Inflammatory macrophage treated with lipopolysaccharide for 1 hour (primary cell): ENCODE measurements at places on chromosomes 1 and 21.
A peak's percentile ranks its signal among the peaks of the same experiment; 100 is the strongest.

- DNase-seq = peak; percentile 69
These were observed 1.6 kb downstream of the KCNE1 start for GRCh38 chr21:34510148-34511142.

GRCh38 chr1:235342039-235342438 is 13.7 kb downstream of the GGPS1 start:
- DNase-seq = no peak

DNA sequence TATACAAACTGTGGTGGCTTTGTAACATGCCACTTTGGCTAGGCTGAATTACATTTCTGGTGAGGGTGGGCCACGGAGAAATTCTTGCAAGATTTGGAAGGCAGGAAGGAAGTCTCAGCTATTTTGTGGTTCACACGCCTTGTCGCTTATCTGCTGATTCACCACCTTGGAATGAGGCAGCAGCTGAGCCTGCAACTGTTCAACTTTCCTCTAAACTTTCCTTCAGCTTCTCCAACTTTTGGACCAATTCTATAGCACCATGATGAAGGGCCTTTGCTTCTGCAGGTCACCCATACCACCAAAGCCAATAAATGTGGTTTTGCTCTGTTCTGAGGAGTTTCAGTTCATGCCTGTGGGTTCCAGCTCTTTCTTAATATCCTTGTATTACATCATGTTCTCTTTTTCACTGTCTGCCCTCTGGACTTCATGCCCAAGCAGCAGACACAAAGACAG is 337.6 kb upstream of the SNX7 start:
- peak; percentile 74 for DNase-seq

GRCh38 chr1:65470766-65471165 is 50.3 kb downstream of the LEPR start:
- no peak for DNase-seq

GRCh38 chr1:168979276-168979675 is 127.2 kb upstream of the ATP1B1 start:
- DNase-seq = peak; percentile 21

GRCh38 chr1:68363339-68363738 is 86.4 kb downstream of the RPE65 start:
- DNase-seq = no peak

GRCh38 chr1:222543817-222544216 is 4.1 kb downstream of the HHIPL2 start:
- no peak for DNase-seq

DNA sequence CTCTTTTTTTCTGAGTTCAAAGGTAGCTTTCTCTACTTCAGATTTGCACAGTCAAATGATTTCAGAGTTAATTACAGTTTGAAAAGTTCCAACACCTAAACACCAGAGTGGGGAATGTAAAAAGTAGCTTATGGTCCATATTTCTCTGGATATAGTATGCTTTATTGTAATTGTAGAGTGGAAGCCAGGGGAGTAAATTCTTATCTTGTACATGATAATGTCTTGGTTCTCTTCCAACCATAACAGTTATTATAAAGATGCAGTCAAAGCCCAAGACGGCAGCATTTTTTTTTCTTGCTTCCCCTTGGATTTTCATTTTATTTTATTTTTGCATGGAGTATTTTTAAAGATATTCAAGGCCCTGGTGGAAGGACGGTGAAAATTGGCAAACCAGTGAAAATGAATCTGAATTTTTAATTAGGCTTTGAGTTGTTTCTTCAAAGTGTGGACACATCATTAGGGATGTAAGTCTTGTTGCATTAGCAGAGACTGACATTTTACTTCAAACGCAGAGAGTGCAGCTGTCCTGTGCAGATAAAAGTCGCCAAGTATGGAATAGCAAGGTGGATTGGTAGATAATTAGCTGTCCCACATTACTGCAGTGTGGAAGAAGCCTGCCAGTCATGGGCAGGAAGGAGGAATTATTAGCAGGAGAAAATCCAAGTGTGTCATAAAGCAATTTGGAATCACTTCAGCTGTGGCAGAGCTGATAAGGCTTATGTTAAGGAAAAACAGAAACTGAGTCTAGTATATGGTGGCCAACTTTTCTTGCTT is 11.3 kb downstream of the CACHD1 start:
- DNase-seq = no peak

GRCh38 chr1:30522031-30523004 is 201.1 kb downstream of the MATN1 start:
- DNase-seq = no peak

- DNase-seq = no peak
These were observed 381.0 kb upstream of the VAMP3 start for GRCh38 chr1:7389906-7390603.

DNA sequence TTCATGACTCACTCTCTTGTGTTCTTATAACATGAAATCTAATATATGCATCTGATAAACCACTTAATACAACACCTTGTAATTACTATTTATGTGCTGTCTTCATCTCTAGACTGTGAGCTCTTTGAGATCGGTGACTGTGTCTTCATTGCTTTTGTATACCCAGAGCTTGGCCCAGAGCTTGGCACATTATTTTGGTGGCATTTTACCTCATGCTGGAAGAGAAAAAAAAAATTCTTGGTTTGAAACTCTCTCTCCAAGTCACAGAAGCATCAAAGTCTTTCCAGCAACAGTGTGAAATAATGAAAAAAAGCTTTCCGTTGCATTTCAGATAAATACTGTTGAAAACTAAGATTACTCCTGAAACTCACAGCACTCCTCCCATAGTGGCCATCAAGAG is 451.6 kb downstream of the NUF2 start:
- DNase-seq = no peak

GRCh38 chr21:16533692-16534407 is 804.1 kb downstream of the USP25 start:
- no peak for DNase-seq

DNA sequence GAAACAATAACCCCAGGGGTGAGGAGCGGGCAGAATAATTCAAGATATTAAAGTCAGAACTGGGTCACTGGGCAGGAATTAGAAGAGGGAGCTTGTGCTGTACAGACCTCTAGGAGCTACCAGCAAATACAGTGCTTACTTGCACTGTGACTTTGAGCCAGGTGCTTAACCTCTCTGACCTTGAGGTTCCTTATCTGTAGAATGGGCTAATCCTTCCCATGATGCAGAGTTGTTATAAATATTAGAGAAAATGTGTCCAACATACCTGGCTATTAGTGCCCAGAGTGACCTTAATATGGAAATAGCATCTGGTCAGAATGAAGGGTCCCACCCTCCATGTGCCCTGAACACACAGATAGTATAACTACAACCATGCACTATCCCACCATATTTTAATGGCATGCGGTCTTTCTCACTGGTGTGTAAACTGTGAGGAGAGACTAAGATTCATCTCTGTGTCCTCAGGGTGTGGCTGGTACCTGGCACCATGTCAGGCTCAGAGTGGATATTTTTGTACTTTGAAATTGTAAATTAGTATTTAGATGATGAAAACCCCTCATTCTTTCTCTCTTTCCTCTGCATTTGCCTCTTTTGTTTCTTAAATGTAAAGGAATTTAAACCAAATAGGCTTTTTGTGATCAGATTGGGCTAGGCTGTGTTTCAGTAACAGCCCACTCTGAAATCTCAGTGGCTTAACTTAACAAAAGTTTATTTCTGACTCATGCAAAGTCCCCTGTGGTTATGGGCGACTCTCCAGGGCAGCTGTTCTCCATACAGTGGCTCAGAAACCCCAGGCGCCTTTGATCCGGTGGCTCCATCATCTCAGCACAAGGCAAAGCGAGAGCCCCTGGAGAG is 60.0 kb upstream of the ROR1 start:
- no peak for DNase-seq

DNA sequence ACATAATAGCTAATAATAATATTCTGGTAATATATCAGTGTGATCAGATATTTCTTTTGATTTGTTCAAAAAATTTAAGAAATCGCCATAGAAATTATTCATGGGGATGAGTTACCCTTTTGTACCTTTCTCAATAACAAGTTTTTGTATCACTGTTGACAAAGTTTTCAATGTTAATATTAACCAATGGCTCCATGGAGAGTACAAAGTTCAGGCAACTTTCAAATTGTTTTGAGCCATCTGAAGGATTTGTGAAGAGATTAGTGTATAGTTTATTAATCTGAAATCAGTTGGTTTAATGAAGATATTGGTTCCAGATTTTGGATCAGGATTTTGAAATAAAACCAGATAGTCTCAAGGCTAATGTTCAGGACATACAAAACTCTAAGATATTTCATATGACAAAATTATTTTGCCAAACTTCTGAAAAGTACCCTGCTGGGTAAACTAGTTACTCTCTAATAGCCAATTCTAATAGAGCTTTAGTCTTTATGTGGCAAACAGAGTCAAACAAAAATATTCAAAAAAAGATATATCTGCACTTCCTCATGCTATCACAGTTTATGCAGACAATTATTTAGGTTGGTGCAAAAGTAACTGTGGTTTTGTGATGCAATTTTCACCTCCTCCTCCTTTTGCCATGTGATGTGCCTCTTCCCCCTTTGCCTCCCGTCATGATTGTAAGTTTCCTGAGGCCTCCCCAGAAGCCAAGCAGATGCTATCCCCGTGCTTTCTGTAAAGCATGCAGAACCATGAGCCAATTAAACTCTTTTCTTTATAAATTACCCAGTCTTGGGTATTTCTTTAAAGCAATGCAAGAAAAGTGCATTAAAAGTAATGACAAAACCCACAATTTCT is 1105.0 kb downstream of the PLA2G4A start:
- DNase-seq = no peak

DNA sequence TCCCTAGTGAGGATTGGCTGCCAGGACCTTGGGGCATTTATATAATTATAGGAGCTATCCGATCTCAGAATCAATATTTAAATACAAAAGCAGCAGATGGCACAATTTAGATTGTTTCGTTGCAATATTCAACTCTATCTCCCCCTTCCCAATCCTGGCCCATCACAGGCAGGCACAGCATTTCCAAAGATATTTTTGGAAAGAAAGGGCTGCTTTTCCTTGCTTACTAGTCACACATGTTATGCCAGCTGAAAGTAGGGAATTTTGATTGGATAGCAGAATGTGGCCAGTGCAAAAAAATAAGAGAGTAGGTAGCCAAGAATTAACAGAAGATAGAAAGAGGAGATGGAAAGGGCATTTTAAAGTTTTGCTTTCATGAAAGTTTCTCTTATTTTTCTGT is 37.9 kb downstream of the IL12RB2 start:
- DNase-seq = no peak

GRCh38 chr21:28213261-28213660 is 779.4 kb downstream of the LTN1 start:
- no peak for DNase-seq

DNA sequence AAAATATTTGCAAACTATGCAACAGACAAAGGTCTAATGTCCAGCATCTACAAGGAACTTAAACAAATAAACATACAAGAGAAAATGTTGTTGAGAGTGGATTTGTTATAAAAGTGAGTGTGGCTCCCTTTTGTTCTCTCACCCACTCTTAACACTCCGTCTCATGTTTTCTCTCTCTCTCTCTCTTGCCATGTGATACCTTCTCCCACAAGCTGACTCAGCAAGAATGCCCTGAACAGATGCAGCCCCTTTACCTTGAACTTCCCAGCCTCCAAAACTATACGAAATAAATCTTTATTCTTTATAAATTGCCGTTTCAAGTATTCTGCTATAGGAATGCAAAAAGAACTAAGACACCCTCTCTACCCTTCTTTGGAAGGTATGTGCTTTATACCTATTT is 234.1 kb downstream of the ADGRL2 start:
- DNase-seq = no peak

- no peak for DNase-seq
These were observed 29.5 kb downstream of the RNF11 start for GRCh38 chr1:51265618-51266017.

DNA sequence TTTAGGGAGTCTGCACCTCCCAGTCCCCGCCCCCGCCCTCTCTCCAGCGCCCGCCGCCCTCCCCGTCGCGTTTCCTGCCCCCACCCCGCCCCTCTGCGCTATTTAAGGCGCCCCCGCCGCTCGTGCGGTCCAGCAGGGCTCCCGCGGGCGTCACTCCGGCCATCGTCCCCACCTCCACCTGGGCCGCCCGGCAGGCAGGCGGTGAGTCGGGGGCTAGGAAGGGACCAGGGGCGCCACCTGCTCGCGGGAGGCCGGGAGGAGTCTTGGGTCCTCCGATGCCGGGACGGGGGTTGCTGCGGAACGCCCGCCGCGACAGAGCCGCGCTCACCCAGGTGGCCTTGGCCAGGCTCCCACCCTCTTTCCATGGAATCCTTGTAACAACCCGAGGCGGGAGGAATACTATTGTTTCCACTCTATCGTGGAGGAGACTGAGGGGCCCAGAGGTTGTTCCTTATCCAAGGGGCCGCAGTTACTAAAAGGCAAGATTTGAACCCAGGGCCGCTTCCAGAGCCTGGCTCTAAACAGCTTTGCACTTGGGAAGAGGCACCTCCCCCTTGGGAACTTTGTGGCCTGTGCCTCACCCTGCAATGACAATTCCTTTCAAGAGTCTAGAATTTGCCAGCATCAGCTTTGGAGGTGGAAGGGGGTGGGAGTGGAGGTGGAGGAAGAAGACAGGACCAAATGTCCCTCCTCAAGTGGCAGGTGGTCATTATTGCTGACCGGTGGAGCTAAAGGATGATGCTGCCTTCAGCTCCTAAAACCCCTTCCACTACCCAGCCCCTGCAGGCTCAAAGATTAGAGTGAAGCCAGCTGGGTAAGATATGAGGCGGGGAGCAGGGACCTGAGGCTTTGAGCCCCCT is at the start of gene GJA4:
Gene GJA4, plus strand, starts transcription at position 132 of the 860 bp plus-strand sequence. CDS start 1,215 bp downstream, outside the sequence.
- no peak for DNase-seq

DNA sequence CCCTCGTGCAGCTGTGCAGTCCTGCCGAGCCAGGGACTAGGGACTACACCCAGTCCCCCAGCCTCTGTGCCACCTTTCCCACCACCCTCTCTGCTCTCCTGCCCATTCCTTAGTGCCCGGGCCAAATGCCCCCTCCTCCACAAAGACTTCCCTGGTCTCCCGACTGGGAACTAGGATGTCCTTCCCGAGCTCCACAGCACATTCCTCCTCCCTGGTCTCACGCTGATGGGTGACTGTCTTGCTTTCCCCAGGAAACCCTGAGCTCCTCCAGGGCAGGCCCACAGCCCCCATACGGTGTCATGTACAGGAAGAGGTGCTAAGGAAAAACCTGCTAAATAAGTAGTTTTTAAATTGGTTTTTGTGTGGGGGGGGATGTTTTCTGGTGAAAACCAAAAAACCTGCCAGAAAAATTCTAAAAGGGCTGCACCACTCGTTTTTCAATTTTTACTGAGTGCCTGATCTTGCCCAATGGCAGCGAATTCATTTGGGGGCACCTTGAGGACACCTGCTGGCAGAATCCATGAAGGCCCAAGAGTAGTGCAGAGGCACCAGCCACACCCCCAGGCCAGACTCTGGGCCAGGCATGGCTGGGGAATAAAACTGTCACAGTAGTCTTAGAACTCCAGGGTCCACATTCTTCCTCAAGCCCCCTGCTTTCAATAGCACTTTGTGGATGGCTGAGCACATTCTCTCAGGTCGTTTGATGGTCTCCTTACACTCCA is 50.4 kb downstream of the GLIS1 start:
- DNase-seq = no peak

DNA sequence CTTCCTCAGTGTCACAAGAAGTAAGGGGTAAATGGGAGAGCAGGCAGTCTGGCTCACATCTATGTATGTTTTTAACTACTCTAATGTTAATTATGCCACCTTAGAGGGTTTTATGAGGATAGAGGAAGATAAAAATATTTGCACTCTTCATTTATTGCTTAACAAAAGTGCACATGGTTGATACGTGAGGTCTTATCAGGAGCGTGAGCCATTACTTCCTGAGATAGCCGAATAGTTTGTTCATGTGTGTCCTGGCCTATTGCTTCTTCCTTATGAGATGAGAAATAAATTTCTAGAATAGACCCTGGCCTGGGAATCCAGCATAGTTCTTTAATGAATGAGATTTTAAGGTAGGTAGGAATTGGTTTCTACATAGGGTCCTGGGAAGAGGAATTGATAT is 471.1 kb upstream of the B3GALT2 start:
- DNase-seq = no peak
